ENCODE measurements at places on chromosomes 16 and 17.

- no peak for DNase-seq
Measured at GRCh38 chr17:28610376-28610775, 3.6 kb downstream of the RSKR start.

DNA sequence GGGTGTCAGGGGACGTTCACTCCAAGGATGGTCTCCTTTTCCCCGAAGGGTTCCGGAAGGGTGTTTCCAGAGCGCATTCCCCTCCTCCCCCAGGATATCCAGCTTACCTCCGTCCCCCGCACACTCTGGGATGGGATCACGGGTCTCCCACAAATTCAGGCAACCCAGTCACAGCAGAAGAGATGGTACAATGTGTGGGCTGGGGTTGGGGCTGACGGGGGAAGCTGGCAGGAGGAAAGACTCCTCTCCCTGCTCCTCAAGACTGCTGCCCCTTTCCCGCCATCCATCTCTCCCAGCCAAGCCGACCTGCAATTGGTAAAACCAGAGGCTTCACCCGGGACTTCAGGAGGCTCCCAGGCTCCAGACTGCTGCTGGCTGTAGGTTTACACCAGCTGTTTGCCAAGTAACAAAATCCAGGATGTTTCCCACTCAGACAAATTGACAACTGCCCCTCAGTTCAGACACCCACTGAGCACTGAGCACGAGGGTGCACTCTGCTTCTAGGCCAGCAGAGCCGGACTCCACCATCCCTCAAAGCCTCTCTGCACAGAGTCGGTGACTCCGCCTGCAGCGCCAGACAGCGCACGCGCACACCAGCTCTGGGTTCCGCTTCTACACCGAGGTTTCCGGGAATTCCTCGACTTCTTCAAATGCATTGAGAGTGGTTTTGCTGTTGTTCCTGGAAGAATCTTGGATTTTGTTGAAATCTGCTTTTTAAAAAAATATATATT is 37.7 kb downstream of the ASPA start:
- no peak for DNase-seq

GRCh38 chr16:72783716-72784318 is 264.1 kb downstream of the ZFHX3 start:
- DNase-seq = no peak

- DNase-seq = peak; percentile 9
Measured at GRCh38 chr17:45997624-45998023, 1.4 kb upstream of the STH start.

DNA sequence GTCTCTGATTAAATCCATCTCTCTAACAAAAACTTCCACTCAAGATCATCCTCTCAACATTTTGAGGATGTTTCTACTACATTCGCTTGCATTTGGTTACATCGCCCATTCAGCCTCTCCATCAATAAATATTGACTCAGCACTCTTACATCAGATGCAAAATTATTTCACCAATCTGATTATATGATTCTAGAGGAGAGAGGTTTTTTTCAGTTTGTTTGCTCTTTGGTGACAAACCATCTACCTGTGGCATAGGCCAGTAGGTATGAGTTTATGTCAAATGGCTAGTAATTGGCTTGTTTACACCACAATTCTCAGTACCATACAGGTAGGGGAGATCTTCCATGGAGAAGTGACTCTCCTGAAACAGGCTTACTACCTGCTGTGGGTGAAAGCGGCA is 52.3 kb downstream of the TOX3 start:
- DNase-seq = no peak

GRCh38 chr16:27369806-27370205 is 32.2 kb upstream of the IL21R start:
- no peak for DNase-seq

DNA sequence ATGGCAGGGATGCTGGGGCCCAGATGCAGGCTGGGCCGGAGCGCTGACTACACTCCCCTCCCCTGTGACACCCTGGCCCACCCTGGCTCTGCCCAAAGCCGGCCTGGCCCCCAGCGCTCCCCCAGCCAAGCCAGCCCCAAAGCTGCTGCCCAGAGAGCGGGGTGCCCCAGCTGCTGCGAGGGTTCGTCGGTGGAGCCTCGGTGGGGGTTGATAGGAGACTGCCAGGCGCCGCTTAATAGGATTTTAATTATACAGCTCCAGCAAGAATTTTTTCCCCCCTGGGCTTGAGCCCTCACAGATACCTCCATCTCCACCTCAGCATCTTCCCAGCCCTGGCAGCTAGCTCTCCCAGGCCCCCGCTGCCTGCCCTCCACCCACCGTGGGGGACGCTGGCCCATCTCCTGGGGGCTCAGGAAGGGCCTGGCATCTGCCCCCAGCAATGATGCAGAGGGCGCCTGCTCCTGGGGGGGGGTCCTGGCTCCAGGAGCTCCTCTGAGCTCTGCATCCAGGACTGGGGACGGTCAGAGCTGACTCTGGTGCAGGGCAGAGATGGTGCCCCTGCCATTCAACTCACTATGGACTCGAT is 36.8 kb upstream of the DLX4 start:
- no peak for DNase-seq

- DNase-seq = peak; percentile 88
Measured at GRCh38 chr17:43367737-43368242, 31.0 kb upstream of the ARL4D start.

DNA sequence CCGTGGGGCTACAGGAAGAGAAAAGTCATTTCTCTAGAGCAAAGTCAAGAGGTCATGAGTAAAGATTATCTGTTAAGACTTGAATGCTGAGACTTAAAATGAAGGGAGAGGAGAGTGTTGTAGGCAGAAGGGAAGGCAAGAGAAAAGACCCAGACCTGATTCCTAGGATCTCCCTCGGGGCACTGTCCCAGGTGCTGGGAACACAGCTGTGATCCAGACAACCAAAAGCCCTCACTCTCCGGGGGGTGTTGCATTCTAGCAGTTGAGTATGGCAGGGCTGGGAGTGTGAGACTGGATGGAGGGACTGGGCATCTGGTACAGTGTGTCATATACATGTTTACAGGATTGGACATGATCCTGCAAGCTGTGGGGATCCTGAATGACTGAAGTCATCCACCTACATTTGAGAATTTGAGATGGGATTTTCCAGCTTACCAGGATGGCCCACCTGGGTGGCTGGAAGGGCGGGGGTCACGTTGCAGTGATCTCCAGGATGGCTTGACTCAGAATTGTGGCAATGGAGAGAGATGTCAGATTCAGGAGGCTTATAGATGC is 29.1 kb downstream of the ARSG start:
- no peak for DNase-seq

- no peak for DNase-seq
Measured at GRCh38 chr17:11240841-11241610, at the start of gene SHISA6. Gene SHISA6, plus strand, starts transcription at chr17:11241213.

- no peak for DNase-seq
Measured at GRCh38 chr16:86573646-86574508, 4.5 kb upstream of the FOXL1 start.

- no peak for DNase-seq
Measured at GRCh38 chr16:74468807-74469525, 47.7 kb upstream of the CLEC18B start.

- DNase-seq = no peak
Measured at GRCh38 chr17:10716218-10716617, 13.6 kb downstream of the TMEM220 start.

DNA sequence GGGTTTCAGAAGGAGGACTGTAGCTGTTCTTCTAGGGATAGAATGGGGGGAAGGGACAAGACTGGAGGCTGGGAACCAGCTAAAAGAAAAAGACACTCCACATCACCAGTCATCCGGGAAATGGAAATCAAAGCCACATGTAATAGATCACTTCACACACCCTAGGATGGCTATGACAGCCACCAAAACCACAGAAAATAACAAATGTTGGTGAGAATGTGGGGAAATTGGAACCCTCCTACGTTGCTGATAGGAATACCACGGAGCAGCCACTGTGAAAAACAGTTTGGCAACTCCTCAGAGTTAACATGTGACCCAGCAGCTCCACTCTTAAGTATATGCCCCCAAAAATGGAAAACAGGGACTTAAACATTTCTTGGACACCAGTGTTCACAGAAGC is 2.3 kb downstream of the TLE7 start:
- DNase-seq = no peak

- DNase-seq = peak; percentile 97
Measured at GRCh38 chr17:75784473-75785015, at the start of gene UNK. Gene UNK, plus strand, starts transcription at chr17:75784806. Its CDS starts 75 bp downstream, at chr17:75784881.

DNA sequence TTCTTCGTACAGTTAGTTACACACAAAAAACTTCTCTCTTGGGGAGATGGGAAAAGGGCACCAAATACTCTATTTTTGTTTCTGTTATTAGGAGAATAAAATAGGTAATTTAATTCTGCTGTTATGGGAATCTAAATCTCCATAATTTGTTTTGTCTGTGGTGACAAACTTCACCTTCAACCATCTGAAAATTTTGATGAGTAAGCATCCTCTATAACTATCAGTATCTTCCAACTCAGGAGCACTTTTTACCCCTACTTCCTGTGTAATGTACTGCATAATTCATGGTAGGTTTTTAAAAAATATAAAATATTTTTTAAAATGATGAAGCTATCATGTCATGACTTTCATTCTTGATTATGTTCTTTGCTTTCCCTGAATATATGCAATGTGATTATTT is 33.6 kb upstream of the CNTNAP4 start:
- DNase-seq = no peak

GRCh38 chr17:33438139-33438538 is 145.0 kb upstream of the ASIC2 start:
- DNase-seq = no peak

DNA sequence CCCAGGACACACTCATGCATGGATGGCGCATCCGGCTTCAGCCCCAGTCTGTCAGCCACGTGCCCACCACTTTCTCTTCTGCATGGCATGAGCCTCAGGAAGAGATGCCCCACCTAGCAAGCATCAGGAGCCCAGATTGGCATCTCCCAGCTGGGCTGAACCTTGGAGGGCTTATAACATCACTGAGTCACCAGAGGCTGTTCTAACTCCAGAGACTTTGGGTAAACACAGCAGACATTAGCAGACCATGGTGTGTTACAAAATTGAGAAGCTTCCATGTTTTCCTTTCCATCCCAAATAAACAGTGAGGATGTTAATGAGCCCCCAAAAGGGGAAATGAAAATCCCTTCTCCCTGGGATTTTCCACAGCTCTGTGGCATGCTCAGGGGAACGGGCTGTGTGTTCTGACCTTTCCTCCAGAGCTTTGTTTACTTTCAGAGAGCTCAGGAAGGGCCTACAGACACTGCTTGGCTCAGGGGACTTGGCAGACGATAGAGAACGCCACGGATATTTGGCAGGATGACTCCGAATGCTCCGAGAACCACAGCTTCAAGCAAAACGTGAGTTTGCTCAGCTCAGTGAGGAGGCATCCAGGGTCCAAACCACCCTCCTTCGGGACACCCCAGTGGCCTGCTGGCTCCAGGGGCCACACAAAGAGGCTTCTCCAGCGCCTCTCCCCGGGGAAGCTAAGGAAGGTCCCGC is 16.5 kb downstream of the GLP2R start:
- no peak for DNase-seq

- peak; percentile 29 for DNase-seq
Measured at GRCh38 chr17:74864866-74865395, 5.2 kb upstream of the GRIN2C start.

DNA sequence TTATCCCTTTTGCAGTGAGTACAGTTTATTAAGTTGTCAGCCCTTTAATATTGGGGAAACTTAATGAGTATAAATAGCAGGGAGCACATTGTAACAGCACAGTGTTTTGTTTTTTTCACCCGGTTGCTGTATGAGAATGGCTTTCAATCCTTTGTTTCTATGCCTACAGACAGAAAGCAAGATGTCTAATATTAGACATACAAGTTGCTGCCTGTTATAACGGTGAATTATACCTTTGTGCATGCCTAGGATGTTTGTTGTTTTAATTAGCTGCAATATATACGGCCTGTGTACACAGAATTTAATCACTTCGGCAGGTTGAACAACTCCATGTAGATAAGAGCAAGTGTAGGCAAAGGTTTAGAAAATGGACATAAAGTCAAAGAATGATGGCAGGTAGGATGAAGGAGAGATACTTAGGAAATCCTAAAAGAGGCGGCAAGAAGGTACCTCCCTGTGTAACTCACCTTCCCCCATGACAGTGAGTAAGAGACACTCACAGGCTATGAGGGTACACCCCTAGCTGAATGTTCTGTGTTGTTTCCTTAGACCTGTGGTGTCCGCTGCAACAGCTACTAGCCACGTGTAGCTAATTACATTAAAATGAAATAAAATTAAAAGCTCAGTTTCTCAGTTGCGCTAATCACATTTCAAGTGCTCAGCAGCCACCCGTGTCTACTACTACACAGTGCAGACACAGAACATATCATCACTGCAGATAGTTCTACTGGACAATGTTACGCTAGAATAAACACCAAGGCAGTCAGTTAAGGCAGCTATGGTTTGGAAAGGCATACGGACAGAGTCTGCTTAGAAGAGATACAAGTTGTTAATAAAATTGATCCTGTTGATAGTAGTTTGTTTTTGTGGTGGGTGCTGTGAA is 10.9 kb downstream of the SLC7A6OS start:
- no peak for DNase-seq

DNA sequence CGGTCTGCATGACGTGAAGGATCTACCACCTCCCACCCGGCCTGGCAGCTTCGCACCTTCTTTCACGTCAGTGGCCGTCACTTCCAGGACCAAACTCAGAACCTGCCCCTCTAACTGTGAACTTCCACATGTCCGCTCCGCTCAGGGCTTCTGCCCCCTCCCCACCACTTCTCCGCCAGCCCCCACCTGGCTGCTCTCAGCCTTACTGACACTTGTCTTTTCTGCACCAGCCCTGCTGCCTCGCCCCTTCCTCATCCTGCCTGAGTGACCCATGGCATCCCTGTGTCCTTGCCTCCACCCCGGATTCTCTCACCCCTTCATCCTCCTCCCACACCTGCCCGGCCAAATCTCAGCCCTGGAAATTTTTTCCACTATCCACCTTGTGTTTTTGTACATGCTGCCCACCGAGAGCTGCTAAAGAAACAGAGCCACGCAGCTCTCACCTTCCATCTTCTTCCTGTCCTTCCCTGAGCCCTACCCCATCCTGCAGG is 14.2 kb downstream of the PIMREG start:
- no peak for DNase-seq

- DNase-seq = no peak
Measured at GRCh38 chr16:84795329-84796053, 24.3 kb upstream of the CRISPLD2 start.

DNA sequence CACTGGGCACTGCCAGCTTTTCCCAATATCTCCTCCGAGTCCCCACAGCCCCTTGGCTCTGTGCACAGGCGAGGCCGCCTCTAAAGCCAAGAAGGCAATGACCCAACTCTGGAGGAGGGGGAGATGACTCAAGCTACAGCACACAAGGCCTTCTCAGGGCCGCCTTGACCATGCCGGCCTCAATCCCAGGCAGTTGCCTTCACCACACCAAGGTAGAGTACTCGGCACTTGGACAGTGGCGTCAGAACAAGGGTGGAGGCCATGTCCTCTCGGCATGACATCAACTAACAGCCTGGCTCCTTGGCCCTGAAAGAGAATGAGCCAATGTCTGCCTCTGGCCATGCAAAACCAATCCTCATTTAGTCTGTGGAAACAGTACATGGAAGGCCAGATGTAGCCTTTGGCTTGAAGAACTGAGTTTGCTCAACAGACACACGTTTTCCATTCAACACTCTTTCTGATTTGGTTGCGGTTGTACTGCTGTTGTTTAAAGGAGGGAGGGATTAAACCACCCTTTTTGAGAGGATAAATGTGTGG is 139.6 kb downstream of the XYLT1 start:
- DNase-seq = no peak
